GM04503 (cell line): ENCODE measurements at places on chromosomes 4 and X.
A peak's percentile ranks its signal among the peaks of the same experiment; 100 is the strongest.

DNA sequence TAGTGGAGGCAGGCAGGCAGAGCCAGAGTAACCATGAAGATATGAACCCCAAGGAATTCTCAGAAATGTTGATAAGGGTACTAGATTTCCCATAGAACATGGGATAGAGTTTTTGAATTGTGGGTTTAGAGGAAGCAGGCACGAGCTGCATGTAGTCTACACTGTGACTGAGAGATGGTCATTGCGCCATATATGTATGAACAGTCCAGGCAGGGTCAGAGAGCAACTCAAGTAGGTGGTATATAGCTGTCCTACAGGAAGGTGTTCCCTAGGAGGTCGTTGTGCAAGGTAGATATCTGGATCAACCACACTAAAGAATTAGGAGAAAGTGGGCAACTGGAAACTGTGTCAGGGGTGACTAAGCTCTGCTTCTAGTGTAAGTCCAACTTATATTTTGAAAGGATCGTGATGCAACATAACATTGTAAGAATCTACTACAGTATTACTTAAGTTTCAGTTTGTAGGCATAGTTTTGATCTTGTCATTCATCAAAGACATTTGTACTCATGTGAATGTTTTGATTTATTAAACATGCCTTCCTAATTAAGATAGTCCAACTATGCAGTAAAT lies 94.6 kb downstream of the HPGD start:
- DNase-seq, result no peak

- DNase-seq, result peak; percentile 11
Observed at GRCh38 chrX:101287402-101287801, 3.7 kb downstream of the TAF7L start.

DNA sequence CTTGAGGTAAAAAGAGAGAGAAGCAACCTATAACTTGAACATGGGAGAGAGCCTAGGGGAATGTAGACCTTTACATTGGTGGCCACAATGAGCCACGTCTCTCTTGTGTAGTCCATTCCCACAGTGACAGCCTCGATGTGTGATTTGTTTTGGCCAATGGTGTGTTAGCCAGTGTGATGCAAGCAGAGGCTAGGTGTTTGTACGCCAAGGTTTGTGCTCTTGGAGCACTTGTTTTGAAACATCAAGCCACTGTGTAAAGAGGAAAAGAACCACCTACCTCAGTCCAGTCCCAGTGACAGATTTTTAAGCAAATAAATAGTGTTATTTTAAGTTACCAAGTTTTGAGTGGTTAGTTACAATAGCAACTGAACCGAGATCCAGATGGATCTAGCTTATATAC lies 23.9 kb upstream of the TMEM192 start:
- DNase-seq, result no peak

DNA sequence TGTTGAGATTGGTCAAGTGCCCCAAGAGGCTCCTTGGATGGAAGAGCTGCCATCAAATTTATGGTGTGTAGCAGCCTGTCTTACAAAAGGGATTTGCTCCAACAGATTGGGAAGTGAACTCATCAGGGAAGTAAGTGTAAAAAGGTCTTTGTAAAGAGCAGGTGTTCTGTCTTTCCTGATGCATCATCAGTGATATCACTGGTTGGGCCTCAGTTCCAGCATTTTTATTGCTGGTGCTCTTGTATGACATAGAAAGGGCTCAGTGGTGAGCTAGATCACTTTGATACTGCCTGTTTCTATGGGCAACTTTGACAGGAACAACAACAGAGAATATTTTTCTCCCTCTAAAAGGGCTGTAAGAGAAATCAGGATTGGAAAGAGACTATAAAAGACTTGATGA lies 8.7 kb upstream of the GABRE start:
- no peak for DNase-seq

- DNase-seq, result no peak
Observed at GRCh38 chrX:73214426-73215094, at the start of gene NAP1L2. TSS of gene NAP1L2 (minus strand) at chrX:73214851. CDS start at chrX:73214492, 359 bp downstream.
